ENCODE measurements at places on chromosomes 12 and 14.
A peak's percentile ranks its signal among the peaks of the same experiment; 100 is the strongest.

- H3K27ac ChIP-seq: peak overlapping the region; percentile 31
- DNase-seq: no peak
- no peaks in the 10 kb centered on the region for H3K27me3 ChIP-seq
- no peak overlapping the region for H3K4me3 ChIP-seq
- peaks cover 52% of the 10 kb centered on the region for H3K4me1 ChIP-seq
Observed at GRCh38 chr14:68634874-68635595, 157.8 kb downstream of the ZFP36L1 start.

- H3K36me3 ChIP-seq: peaks cover 91% of the 10 kb centered on the region
- no peak overlapping the region for H3K4me3 ChIP-seq
- peaks cover 13% of the 10 kb centered on the region for H3K4me1 ChIP-seq
- DNase-seq: no peak
Observed at GRCh38 chr14:77738559-77739250, 22.3 kb downstream of the SNW1 start.

DNA sequence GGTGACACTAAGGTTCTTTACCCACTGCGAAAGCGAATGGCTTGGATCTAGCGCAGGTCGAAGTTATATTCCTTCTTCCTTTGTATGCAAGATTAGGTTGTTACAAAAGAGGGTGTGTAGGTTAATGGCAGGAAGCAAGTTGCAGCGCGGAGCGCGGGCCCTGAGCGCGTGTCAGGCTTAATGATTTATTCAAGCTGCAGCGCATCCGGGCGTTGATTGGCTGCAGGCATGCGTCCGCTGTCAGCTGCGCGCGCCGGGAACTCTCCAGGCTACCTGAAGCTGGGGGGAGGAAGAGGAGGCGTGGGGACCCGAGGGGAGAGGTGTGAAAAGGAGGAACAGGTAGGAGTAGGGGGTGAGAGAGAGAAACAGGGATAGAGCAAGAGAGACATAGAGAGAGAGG lies 7.4 kb downstream of the ASCL1 start:
- DNase-seq: peak; percentile 49
- H3K36me3 ChIP-seq: no peaks in the 10 kb centered on the region
- H3K4me1 ChIP-seq: no peaks in the 10 kb centered on the region
- no peak overlapping the region for H3K4me3 ChIP-seq

DNA sequence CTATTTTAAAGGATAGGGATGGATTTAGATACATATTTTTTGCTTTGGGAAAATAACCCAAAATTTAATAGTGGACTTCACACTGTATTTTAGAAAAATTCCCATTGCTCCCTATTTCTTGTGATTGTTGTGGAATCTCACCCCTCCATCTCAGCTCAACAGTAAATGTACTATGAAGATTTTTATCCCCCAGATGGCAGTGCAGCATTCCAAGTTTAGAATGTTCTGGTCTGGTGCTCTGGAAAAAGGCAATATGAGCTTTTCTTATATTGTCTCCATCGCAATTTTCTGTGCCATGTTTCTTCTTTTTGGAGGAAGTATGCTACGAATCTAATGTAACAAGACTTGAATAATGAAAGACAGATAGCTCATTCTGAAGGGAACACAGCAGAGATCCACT lies 471.7 kb upstream of the SYT1 start:
- no peaks in the 10 kb centered on the region for H3K4me1 ChIP-seq
- DNase-seq: no peak
- no peaks in the 10 kb centered on the region for H3K36me3 ChIP-seq
- no peak overlapping the region for H3K4me3 ChIP-seq
- H3K27ac ChIP-seq: no peak overlapping the region

DNA sequence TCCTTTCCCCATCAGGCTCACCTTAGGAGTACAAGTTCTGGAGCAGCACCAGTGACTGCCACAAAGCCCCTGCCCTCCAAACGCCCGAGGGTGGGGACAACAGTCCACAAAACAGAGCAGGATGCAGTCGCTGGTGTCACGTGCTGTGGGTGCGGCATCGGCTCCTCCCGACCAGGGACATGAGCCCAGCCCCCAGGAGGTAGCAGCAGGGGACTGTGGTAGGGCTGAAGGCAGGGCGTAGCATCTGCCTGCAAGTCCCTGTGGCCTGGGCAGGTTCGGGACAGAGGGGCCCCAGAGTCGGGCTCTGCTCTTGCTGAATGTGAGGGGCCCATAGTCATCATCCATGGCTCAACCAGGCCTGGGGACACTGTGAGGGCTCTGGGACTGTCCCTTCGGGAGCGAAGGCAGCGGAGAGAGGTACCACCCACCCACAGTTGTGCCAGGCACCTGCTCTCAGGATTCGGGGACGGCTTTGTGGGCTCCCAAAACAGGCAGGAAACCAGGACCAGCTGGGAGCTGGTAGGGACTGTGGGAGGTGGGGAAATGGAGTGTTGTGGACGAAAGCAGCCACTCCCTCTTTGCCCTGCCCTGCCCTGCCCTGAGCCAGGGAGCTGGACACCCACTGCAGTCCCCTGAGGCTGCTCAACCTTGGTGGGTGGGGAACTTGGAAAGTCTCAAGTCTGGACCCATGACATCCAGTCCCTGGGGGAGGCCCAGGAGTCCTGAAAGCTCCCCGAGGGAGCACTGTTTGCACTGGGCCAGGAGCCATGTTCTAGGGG lies 30.7 kb downstream of the FBRSL1 start:
- no peak overlapping the region for H3K27ac ChIP-seq
- H3K27me3 ChIP-seq: no peaks in the 10 kb centered on the region
- no peak overlapping the region for H3K4me3 ChIP-seq
- peaks cover 2% of the 10 kb centered on the region for H3K36me3 ChIP-seq

GRCh38 chr14:36333119-36333518 lies 12.7 kb upstream of the MBIP start:
- no peaks in the 10 kb centered on the region for H3K36me3 ChIP-seq
- no peak overlapping the region for H3K4me3 ChIP-seq
- no peaks in the 10 kb centered on the region for H3K4me1 ChIP-seq
- no peaks in the 10 kb centered on the region for H3K27me3 ChIP-seq

DNA sequence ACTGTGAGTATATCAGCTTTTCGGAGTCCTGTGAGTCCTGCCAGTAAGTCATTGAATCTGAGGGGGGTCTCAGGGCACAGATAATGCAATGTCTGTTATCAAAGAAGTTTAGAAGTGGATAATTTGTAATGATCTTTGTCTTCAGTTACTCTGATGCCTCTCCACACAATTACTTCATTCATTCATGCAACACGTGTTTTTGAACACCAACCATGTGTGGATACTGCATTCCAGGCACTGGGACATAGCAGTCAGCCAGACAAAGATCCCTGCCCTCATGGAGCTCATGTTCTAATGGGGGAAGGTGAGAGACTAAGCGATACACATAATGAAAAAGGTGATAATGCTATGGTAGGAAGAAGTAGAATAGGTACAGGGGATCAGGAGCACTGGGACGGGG lies 60.8 kb upstream of the SCN8A start:
- H3K4me3 ChIP-seq: no peak overlapping the region

- no peaks in the 10 kb centered on the region for H3K27me3 ChIP-seq
- H3K36me3 ChIP-seq: no peaks in the 10 kb centered on the region
- DNase-seq: no peak
- H3K4me3 ChIP-seq: no peak overlapping the region
- H3K4me1 ChIP-seq: peaks cover 45% of the 10 kb centered on the region
Observed at GRCh38 chr12:46493150-46493833, 120.7 kb upstream of the SLC38A2 start.

DNA sequence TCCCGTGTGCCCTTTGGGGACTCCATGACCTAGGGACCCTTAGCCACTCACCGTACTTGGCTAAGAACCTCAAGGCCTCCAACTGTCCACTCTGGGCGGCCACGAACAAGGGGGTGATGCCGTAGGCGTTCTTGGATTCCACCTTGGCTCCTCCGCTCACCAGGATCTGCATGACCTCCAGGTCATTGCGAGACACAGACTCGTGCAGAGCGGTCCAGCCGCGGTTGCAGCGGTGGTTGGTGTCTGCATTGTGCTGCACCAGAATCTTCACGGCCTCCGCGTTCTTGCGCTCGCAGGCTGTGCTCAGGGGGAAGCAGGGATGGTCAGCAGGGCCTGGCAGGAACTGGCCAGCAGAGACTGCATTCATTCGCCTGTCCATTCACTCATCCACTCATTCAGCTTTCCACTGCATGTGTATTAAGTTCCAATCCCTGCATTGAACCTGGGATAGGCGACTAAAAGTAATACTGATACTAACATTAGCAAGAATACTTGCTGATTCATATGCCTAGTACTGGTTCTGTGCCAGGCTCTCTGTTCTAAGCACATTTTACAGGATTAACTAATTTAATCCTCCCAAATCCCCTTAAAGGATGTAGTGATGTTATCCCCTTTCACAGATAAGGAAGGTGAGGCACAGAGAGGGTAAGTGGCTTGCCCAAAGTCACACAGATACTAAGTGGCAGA lies 23.9 kb downstream of the FAM181A start:
- no peaks in the 10 kb centered on the region for H3K36me3 ChIP-seq
- no peak for DNase-seq
- peaks cover 16% of the 10 kb centered on the region for H3K4me1 ChIP-seq
- H3K27ac ChIP-seq: no peak overlapping the region
- H3K4me3 ChIP-seq: no peak overlapping the region
- no peaks in the 10 kb centered on the region for H3K27me3 ChIP-seq

- DNase-seq: no peak
- no peak overlapping the region for H3K4me3 ChIP-seq
- H3K4me1 ChIP-seq: peaks cover 18% of the 10 kb centered on the region
- H3K27ac ChIP-seq: peak overlapping the region; percentile 18
- no peaks in the 10 kb centered on the region for H3K36me3 ChIP-seq
Observed at GRCh38 chr14:101719708-101720107, 41.8 kb upstream of the PPP2R5C start.

All from lower lobe of right lung (tissue), 2 donors.